Activated CD4-positive, alpha-beta T cell treated with anti-CD3 and anti-CD28 coated beads, Interleukin-2, Interleukin-6, amounts not matched to agents 100 ng/mL and 50 ng/mL, durations not matched to agents 16 hours and 8 hours (primary cell): ENCODE measurements at places on chromosomes 12 and 14.

DNA sequence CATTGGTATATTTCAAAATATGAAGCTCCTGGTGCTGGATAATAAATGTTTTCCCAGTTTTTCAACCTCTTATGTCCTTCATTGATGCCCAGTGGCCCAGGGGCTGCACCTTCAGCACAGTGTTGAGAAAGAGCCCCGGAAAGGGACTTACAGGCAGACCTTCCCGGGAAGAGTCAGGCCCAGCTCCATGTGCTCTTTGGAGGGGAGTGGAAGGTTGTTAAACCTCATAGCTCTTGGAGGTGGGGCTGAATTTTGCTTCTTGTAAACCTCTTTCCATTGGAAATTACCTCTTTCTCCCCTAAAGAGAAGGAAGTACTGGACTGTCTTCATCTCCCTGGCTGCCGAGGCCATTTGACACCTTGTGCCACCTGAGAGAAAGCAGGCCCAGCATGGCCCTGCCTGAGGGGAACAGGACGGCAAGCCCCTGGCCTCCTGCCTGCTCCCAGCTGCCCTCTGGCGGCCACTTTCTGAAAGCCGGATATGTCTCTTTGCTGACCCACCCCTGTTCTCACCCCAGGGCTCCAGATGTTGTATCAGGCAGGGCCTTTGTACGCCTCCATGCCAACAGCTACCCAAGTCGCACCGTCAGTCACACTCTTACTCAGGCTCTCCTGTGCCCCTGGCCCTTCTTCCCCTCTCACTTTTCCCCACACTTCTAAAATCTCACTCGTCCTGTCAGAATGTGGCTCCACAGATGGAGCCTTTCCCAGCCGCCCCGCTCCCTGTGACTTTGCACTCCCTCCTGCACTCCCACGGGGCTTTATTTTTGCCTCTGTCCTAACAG is 43.0 kb downstream of the EVL start:
- DNase-seq, result peak; percentile 89

GRCh38 chr12:65905405-65905804 is 81.1 kb downstream of the HMGA2 start:
- no peak for DNase-seq

GRCh38 chr12:121061831-121062230 is 22.8 kb upstream of the OASL start:
- no peak for DNase-seq

GRCh38 chr14:104523546-104523935 is 56.0 kb upstream of the C14orf180 start:
- DNase-seq, result no peak

GRCh38 chr12:94148739-94149118 is 352 bp downstream of the PLXNC1 start:
- no peak for DNase-seq

- peak; percentile 73 for DNase-seq
These were observed 60.8 kb downstream of the SAMD4A start for GRCh38 chr14:54627540-54628363.

- DNase-seq, result no peak
These were observed 24.6 kb downstream of the TTC9 start for GRCh38 chr14:70666361-70666686.

DNA sequence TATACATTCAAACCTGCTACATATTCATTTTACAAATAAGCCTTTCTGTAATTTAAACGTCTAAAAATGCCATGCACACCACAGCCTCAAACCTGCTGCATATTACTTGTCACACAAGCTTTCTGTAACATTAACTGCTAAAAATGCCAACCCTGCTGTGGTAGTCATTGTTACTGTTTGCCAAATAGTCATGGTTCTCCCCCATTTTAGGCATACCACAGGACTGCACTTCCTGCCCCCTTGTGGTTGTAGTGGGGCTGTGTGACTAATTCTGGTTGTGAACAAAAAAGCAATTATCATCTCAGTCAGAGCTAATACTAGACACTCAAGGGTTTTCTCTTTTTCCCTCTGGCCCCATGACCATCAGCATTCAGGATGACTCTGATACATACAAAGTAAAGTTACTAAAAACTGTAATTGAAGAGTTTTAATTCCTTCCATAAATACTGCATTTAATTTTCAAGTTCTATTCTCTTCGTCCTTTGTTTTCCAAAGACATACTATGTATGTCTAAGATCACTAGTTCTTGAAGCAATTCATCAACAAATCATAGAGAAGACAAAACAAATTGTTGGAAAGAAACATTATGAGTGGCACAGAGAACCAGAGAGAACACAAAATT is 5.7 kb upstream of the SLC35F4 start:
- DNase-seq, result peak; percentile 58

DNA sequence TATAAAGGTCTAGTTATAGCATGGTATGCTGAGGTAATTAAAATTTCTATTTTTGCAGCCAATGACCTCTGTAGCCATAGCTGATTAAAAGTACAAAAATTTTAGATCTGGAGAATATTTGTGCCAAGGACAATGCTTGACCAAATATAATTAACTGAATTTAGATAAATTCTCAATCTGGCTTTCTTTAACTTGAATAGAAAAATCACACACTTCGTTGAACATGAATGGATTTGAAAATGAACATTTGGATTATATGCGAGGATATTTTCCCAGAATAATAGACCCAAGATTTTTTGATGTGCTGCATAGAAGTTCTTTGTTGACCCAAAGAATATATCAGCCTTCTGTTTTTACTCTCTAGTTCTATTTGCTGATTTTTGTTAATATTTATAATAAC is 38.4 kb upstream of the G2E3 start:
- DNase-seq, result no peak

GRCh38 chr12:77033658-77034536 is 31.5 kb downstream of the E2F7 start:
- DNase-seq, result peak; percentile 8

- DNase-seq, result no peak
These were observed 67.3 kb downstream of the DACT1 start for GRCh38 chr14:58705066-58705465.

GRCh38 chr12:22473212-22473611 is 71.1 kb downstream of the C2CD5 start:
- no peak for DNase-seq
